ENCODE measurements at places on chromosomes 7 and 10.

- DNase-seq = no peak
Measured at GRCh38 chr7:70592171-70592570, 539.8 kb upstream of the GALNT17 start.

DNA sequence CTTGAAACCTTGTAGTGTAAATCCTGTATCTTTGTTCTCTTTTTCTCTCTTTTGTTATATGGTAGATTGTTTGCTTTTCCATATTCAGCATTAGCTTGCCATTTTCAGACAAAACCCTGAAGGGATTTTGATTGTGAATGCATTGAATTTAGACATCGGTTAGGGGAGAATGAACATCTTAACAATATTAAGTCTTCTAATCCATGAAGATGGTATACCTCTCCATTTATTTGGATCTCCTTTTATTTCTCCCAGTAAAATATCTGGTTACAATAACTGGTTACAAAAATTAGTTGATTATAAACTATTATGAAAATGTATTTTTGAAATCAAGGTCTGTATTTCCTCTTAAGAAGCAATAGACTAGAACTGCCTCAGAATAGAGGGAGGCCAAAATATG is 12.4 kb upstream of the SLK start:
- DNase-seq = no peak

GRCh38 chr10:79936625-79937615 is 12.0 kb downstream of the SFTPD start:
- DNase-seq = no peak

- no peak for DNase-seq
Measured at GRCh38 chr10:99782447-99783286, at the start of gene ABCC2. TSS of gene ABCC2 (plus strand) at chr10:99782640. CDS start at chr10:99782845, 205 bp downstream.

GRCh38 chr10:81036257-81036656 is 498.6 kb downstream of the SH2D4B start:
- DNase-seq = no peak

- DNase-seq = no peak
Measured at GRCh38 chr10:104563051-104563450, 78.0 kb upstream of the SORCS3 start.

DNA sequence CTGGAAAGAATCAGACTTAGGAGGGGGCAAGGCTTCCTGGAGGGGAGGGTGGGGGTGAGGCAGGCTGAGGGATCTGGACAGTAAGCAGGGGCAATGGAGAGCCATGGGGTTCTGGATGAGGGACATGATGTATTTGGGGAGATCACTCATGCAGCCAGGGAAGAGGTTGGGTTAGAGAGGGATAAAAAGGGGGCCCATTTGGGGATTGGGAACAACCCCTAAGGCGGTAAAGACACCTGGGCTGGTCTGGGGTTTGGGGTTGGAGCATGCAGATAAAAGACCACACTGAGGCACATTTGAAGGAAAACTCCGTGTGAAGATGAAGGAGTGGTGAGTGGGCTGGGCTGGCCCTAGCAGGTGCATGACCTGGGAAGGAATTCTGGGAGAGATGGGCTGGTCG is 30.8 kb downstream of the HIF1AN start:
- no peak for DNase-seq

GRCh38 chr10:29895456-29895855 is 163.9 kb downstream of the JCAD start:
- no peak for DNase-seq

DNA sequence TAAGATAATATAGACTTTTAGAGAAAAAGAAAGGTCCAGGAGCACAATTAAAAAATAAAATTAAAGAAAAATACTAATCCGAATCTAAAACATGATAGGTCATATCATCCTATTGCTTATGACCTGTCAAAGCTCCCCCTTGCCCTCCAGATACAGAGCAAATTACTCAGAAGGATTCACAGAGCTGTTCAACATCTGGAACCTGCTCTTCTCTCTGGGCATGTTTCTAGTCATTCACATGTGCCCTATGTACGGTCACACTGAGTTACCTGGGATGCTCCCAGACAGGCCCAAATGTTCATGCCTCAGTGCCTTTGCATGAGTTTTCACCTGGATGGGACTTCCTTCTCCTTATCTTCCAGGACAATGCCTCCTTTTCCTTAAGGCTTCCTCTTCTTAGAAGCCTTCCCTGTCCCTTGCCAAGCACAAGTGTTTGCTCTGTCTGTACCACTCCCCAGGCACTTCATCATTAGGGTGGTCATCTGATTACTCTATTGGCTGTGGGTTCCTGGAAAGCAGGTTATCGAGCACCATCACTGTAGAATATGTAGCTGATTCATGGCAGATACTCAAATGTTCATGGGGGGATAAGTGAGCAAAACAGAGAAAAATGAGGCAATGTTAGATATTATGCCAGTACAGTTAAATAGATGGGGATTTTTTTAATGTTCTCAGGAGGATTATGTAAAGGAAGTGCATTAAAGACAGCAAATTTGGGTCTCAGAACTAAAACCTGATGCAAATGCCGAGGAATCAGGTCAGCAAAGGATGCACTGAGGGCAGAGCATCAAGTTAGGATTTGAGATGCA is 12.0 kb upstream of the AOAH start:
- DNase-seq = no peak

DNA sequence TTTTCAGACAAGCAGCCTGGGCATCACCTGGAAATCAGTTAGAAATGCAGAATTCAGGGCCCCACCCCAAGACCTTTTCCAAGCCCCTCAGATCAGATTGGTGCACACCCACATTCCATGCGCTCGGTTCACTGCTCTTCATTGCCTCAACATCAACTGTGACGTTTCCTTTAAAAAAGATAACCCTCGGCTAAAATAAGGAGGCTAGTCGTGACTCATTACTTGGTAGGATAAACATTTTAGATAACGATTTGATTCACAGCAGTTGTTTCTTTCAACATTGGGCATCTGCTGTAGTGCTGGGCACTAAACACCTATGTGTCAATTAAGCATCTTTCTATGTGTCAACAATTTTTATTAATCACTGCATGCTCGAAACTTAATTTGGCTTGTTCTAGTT is 191.1 kb upstream of the LRGUK start:
- DNase-seq = no peak

- DNase-seq = no peak
Measured at GRCh38 chr7:106080300-106080987, 31.7 kb downstream of the SYPL1 start.

Measured in CD4-positive, alpha-beta T cell treated with Interleukin-15 for 1 hour (primary cell).